Progenitor cell of endocrine pancreas (in vitro differentiated cells): ENCODE measurements at places on chromosomes 3 and 15.

DNA sequence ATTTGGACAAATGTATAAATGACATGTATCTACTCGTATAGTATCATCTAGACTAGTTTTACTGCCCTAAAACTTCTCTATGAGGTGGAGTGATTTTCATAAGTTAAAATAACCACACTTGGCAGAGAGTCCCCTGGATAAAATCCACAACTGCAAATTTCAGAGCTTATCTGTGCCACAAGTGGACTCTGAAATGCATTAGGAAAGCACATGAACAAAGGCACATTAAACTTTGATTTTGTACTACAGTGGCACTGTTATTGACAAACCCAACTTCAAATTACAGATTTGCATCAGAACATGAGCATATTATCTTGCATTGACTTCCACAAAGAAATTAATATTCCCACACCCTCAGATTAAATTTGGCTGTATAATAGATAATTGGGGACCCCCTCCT lies 58.1 kb upstream of the EIF5A2 start:
- DNase-seq: no peak

DNA sequence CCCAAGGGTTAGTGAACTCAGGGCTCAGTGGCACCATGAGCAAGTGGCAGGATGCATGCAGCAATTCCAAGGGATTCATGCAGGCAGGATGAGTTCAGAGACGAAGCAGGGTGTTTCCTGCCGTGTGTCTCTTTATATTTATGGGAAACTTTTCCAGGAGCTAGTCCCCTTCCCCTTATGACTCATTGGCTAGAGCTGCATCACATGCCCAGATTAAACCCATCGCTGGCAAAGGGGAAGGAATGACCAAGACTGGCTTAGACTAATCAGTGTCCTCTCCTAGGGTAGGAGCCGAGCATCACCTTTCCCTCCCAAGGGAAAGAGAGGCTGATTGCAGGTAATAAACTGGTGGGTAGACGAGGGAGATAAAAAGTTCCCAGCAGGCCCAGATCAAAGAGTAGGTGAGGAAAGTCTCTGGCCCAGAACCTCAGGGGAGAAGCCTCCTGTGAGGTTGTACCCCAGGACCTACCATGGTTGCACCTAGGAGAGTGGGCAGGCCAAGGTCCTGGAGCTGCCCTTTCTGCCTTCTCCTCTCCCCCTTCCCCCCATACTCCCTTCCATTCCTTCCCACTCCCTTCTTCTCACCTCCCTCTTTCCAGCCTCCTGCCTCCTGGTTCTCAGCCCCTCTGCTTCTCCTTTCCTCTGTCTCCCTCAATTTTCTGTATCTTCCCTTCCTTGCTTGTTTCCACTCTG lies 67.8 kb upstream of the ITGA11 start:
- no peak for DNase-seq

- no peak for DNase-seq
Measured at GRCh38 chr3:61237858-61238257, 13.4 kb downstream of the FHIT start.

- DNase-seq: no peak
Measured at GRCh38 chr3:126858401-126858800, 124.5 kb upstream of the PLXNA1 start.

GRCh38 chr15:70563561-70564095 lies 199.7 kb downstream of the UACA start:
- DNase-seq: no peak

DNA sequence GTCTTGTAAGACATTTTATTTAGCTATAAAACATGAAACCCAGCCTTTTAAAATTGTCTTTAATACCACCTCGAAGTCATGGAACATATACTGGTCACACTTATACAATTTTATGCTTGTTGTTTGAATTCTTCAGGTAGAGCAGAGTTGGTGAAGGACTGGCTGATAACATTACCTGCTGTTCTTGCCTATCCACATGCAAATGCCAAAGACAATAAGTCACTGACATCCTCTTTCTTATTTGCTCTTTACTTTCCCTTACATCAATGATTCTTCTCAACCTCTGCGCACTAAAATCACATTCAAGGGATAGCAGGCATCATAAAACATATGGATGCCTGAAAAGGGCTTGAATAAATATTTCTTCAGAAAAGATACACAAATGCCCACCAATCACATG lies 392.5 kb upstream of the ATP11B start:
- DNase-seq: no peak
